ENCODE measurements at places on chromosomes 5 and 9. TPM values are rescaled to one million over a fixed set of nuclear protein-coding genes. Genes with fewer than 3 reads are reported as not detected.

- DNase-seq = peak; percentile 78
Observed at GRCh38 chr9:98263482-98264357, 8.3 kb upstream of the TBC1D2 start.

DNA sequence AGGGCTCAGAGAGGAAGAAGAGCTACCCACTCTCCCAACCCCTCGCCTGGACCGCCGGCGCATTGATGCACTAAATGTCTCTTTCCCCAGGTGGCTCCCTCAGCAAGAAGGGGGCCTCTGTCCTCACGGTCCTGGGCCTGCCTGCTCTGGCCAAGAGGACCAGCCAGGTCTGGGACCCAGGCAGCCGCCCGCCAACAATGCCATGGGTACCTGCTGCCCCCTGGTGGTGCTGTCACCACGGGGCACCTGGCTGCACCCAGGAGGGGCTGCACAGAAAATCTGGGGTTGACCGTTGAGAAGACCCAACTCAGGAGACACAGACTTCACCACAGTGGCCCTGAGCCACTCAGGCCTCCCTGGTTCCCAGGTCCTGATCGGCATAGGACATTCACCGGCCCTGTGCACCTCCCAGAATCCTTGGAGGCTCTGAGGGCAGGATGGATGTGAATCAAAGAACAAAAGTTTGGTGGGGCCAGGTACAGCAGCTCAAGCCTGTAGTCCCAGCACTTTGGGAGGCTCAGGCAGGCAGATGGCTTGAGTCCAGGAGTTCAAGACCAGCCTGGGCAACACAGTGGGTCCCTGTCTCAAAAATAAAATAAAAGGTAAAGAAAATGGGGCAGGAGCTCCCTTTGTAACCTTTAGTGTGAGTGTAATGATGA is 2.4 kb upstream of the VAV2 start:
- DNase-seq = peak; percentile 84

Gene CARD9
- 0.86 TPM for total RNA-seq

- no peak for DNase-seq
Observed at GRCh38 chr9:98485706-98486105, 223.0 kb downstream of the GABBR2 start.

GRCh38 chr9:18330401-18331309 is 143.3 kb upstream of the ADAMTSL1 start:
- no peak for DNase-seq

- no peak for DNase-seq
Observed at GRCh38 chr5:171838066-171838465, 52.4 kb downstream of the SMIM23 start.

DNA sequence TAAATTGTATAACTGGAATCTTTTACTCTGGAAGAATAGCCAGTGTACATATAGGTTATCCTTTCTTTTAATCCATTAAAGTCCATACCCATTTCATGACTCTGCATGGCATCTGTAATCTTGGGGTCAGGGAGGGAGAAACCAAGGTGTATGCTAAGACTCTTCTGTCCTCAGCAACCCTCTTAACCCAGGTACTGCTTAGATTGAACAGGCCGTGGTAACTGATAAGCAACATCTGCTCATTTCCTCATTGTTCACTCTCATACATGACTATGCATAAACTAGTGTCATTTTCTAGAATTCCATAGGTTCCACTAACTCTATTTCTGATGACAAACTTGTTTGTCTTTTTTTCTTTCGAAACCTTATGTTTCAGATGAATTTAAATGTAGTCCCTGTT is 69.3 kb upstream of the IFNE start:
- no peak for DNase-seq

DNA sequence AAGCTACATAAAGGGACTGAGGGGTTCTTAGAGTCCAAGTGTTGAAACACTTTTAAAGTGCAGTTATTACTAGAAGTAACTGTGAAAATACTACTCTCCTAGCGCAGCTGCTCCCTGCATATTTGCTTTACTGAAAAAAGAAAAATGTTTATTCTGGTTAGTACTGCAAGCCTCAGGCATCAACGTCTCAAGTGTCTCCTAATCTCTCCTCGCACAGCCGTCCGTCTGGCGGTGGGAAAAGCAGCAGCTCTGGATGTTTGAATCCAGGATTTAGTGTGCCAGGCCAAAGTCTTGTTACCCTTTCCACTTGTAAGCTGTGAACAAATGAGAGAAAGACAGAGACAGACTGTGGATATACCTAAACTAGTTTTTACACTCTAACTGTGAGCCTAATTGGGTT is 31.1 kb downstream of the RORB start:
- DNase-seq = no peak

DNA sequence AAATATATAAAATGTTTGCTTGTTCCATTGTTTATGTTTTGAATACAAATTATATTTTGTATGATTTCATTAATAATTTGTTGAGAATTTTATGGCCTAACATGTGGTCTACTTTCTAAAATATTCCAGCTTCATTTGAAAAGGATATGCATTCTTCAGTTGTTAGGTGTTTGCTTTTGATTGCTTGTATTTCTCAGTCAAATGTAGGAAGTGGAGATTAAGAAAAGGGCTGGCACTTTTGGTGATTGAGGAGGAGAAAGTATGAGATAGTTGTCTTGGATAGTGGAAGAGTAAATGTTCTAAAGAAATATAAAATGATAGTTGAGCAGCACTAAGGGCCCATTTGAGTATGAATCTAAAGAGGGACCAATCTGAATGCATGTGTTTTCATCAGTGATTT is 23.1 kb downstream of the JAK2 start:
- DNase-seq = no peak

Gene LCN1
- total RNA-seq = 2.0 TPM

Gene PCDHB13
- total RNA-seq = 5.3 TPM

Measured in left cardiac atrium (tissue), 4 donors.